Head of caudate nucleus (tissue), 42 donors: ENCODE measurements at places on chromosomes 6 and 20.

GRCh38 chr6:38436726-38437465, 202.8 kb downstream of the BTBD9 start:
- no peak for DNase-seq

GRCh38 chr6:41037107-41037900, 1.7 kb downstream of the UNC5CL start:
- no peak for DNase-seq

- no peak for DNase-seq
Observed at GRCh38 chr6:27866357-27867050, 45.7 kb downstream of the OR2B2 start.

- no peak for DNase-seq
Observed at GRCh38 chr20:61644378-61645076, 392.5 kb downstream of the CDH4 start.

DNA sequence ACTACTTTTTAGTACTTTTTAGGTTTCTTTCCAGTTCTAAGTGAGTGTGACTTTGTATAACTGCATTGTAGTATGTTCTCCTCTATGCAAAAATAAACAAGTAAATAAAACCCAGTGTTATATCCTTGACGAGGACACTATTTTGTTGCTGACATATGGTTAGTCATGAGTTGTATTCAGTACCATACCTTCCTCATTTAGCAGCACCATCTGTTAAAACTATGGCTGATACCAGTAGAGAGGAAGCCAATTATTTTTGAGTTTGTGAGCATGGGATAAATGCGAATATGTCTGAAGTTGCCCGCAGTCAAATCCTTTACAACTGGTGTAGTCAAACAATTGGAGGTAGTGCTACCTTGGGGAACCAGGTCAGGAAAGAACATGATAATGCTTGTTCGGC, 74.1 kb downstream of the CDKAL1 start:
- no peak for DNase-seq

DNA sequence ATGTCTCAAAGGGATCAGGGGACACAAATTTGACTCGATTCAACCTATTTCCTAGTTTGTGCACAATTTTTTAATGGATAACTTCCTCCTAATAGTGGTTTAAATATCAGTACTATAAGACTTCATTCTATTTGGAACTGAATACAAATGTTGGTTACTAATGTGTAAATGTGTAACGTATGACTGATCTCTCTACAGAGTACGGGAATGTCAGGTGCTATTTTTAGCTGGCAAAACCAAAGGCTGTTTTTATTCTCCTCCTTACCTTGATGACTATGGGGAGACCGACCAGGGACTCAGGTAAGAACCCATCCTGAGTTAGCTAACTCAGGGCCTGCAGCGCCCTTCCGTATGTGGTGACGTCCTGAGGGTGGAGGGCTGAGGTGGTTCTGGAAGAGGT, 33.0 kb downstream of the PRPH2 start:
- no peak for DNase-seq

- DNase-seq = no peak
Observed at GRCh38 chr6:105593056-105593690, 190.3 kb upstream of the PREP start.

- DNase-seq = no peak
Observed at GRCh38 chr6:130794010-130794697, 33.1 kb upstream of the SMLR1 start.

GRCh38 chr6:71393471-71393870, 104.9 kb downstream of the OGFRL1 start:
- no peak for DNase-seq

DNA sequence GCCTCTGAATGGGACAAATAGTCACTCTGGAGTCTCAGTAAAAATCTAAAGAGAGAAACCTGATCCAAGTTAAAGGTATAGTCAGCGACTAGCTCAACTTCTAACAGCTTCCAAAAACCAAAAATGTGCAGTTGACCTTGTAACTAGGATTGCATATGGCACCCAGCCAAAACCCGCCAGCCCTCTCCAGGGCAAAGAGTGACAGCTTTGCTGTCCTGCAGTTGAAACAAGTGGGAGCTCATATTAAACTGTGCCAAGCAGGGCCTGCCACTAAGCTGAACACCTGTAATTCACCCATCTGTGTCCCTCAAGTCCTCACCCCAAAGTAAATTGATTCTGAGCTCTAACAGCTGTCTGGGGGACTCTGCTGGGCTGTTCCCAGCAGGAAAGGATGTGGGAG, 695.3 kb downstream of the MAFB start:
- DNase-seq = no peak

GRCh38 chr20:35462351-35462750, 7.0 kb downstream of the CEP250 start:
- DNase-seq = no peak

DNA sequence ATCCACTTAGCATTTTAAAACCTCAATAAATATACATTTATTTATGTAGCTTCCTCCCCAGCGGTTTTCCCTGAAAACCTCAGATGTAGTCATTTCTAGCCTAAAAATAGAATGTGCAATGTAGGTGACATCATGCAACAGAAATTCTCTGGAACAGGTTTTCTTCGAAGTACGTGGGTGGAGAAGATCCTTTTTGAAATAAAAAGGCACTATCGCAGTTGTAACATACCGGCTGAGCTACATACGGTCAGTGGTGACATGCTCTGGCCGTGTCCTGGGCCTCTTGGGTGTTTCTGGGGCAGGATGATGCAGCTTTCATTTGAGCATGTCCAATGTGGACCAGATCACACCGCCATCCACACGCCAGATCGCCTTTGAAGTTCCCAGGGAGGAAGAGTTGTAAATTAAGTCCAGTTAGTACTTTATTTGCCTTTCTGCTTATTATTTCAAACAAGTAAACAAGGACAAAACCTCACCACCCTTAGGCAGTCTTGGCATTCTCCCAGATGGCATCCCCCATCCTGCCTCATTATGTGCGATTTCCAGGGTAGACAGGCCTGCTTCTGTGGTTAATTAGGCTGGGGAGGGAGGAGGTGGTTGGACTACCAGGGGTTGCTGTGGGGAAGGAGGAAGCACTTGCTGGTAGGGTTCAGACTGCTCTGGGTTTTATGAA, 109.5 kb upstream of the CLDN20 start:
- no peak for DNase-seq

DNA sequence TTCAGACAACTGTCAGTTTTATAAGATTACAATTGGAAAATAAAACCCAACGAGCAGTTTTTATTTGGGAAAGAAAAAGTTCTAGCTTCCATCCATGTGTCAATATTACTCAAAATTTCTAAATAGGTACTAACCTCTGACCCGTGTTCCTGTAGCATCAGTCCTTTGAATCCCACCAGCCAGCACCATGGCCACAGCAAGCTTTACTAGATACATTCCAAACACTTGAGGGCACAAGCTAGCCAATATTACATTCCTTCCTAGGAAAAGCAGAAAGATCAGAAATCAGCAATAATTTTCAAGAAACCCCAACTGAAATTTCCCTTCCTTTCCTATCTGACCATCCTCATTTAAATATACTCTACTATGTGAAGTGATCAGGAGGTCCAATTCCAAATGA, 19.2 kb downstream of the ASF1A start:
- DNase-seq = no peak

DNA sequence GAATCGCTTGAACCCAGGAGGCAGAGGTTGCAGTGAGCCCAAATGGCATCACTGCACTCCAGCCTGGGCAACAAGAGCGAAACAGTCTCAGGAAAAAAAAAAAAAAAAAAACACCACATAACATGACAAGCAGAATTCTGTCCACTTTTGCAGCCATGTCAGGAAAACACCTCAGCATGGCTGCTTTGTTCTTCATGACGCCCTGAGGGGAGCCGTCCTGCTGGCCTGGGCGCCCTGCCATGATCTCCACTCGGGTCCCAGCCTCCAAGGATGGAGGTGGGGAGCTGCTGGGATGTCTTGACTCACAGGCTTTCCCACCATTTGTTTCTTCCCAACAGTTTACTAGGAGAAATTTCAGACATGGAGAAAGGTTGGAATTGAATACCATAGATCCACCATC, 42.2 kb downstream of the SNX9 start:
- DNase-seq = no peak

GRCh38 chr6:155317186-155317585, 2.9 kb upstream of the TFB1M start:
- no peak for DNase-seq

DNA sequence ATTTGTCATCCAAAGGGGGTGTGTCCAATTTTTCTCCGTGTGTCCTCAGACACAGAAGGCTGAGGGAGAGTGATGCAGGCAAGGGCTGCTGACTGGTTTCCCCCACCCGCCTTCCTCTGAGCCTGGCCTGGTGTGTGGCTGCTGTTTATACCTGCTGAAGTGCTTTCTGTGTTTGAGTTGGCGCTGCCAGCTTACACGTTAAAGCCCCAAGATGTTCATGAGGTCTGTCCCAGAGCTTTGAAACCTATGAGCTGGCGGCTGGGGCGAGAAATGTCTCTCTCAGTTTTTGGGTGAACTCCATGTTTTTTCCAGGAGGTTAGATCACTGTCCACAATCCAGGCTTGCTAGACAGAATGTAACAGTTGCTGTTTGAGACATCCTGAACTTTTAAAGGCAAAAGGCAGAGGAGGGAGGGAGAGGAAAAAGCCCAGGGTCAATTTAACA, 69.0 kb upstream of the CCN2 start:
- DNase-seq = no peak

DNA sequence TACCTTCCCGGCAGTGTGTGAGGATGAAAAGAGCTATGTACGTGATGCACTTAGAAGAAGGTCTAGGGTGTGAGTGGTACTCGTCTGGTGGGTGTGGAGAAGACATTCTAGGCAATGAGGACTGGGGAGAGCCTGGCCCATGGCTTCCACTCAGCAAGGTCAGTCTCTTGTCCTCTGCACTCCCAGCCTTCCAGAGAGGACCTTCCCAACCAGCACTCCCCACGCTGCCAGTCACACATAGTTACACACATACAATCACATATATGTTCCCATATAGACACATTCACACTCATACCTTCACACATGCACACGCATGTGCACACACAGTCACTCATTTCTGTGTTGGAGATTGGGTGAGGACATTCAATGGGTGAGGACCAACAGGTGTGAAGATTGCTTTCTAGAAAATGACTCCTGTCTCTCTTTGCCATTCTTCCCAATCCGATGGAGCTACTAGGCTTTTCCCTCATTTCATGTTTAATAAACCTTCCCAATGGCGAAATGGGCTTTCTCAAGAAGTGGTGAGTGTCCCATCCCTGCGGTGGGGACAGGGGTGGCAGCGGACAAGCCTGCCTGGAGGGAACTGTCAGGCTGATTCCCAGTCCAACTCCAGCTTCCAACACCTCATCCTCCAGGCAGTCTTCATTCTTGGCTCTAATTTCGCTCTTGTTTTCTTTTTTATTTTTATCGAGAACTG, 30.4 kb downstream of the SRSF3 start:
- DNase-seq = no peak

GRCh38 chr6:31204751-31205145, 34.3 kb upstream of the POU5F1 start:
- DNase-seq = no peak

- no peak for DNase-seq
Observed at GRCh38 chr6:14747881-14748520, 497.9 kb upstream of the JARID2 start.

DNA sequence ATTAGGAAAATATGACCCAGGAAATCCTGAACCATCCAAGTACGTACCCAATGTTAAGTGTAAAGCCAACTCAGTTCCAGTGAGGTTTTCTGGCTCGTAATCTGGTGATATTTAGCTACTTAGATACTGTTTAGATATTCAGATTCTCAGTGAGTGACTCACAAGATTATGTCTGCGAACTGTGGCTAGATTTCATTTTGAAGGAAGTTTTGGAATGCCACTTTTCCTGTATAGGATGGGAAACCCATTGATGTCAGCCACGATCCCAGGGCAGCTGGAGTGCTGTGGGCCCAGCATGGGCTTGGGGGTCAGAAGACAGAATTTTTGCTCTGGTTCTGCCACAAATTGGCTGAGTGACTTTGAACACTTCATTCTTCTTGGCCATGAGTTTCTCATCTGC, 76.3 kb downstream of the TMEM170B start:
- DNase-seq = no peak

DNA sequence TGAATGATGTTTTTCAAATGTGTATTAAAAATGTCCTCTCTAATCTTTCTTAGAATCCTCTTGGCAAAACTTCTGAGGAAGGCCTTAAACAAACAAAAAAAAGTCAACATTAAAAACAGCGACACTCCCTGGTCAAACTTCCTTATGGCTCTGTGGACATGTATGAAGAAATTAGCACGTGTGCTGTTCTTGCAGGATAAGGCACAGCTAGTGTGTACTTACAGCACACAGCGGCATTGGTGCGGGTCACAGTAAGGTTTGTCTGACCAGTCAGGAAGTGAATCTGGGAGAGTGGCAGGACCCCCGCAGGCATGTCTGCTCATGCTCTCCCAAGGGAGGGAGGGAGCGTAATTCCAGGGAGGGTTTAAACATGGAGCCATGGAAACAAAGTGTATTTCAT, 38.8 kb downstream of the SLC22A1 start:
- DNase-seq = no peak

DNA sequence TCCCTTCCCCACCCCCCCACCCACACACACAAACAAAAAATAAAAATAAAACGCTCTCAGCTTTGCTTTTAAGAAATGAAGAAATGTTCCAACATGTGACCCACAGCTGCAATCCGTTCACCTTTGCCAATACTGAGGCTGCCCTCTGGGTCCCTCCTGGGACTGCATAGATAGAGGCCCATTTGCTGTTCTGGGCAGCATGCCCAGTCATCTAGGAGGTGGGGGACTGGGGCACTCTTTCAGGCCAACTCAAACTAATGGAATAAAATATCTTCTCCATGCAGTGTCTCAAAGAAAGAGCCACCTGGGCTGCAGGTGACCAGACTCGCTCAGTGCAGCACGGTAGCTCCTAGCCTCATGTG, 79.9 kb downstream of the SLC22A3 start:
- peak; percentile 18 for DNase-seq

DNA sequence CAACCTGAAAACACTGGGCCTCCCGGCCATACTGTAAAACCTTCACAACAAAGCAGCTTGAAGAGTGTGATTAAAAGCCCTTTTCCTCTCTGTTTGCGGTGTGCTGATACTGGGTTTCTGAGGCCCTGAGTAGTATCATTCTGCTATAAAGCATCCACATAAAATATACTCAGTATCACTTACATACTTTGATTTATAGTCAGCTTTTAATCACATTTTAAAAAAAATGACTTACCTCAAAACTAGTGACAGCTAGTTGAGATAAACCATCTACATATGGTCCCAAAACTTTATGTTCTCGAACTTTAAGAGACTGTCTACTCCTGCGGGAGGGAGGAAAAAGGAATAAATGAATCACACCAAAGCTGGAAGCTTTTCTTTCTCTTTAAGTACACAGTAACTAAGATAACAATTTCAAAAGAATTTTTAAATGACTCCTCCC, 135.7 kb downstream of the KIF13A start:
- no peak for DNase-seq
